Right renal cortex interstitium (tissue), 3 donors: ENCODE measurements at places on chromosomes 5 and 9.

- DNase-seq, result no peak
Measured at GRCh38 chr5:131532031-131532640, 102.9 kb downstream of the RAPGEF6 start.

GRCh38 chr5:43609752-43610151 lies 6.8 kb downstream of the NNT start:
- DNase-seq, result no peak

DNA sequence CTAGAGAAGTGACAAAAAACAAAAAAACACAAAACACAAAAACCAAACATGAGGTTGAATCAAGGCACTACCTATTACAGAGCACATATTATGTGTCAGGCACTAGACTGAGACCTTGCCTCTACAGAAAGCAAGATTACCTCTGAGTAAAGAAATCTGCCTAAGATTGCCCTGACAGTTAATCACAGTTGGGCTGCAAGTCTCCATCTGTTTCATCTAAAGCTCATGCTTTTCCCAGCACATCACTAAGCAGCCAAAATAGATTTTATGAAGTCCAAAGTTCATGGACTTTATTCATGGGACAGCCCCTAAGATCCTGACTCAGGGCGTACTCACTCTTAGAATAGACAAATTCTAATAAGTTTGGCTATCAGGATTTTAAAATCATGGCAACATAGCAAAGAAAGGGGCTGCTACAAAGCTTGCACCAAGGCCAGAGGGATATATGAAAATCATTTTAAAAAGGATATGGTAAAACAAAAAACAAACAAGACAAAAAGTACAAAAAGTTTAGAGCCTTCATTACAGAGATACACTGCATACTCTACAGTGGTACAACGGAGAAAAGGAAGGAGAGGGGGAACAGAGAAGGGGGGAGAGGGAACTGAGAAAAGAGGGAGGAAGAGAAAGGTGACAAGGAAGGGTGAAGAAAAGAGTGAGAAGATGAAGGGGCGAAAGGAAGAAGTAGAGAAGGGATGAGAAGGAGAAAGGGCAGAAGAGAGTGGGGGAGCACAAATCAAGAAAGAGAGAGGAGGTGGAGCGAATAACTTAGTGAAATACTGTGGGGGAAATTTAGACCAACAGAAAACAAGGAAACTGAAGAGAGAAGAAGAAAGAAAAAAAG lies 58.2 kb downstream of the RICTOR start:
- DNase-seq, result no peak

DNA sequence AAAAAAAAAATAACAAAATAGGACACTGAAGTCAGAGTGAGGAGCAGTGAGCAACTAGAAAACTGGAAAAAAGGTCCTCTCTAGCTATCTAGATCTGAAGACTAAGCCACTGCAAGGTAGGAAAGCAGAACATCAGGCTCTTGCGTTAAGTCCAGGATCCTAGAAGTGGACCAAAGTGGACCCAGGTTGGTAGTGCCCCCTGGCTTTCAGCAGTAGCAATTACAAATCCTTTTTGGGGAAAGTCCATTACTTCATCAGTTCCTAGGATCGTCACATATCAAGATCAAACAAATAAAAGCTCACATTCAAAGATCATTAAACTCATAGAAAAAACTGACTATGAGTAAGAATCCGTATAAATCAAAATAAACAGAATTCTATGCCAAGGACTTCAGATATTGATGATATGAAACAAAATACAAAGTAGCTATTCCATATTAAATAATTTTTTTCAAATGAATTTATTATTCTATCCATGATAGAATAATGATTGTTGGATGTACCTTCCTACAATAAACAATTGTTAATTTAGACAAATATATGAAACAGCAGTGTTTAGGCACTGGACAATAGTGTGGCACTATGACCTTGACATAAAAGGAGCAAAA lies 6.5 kb upstream of the RICTOR start:
- no peak for DNase-seq

GRCh38 chr5:34062419-34062818 lies 19.4 kb upstream of the C1QTNF3 start:
- no peak for DNase-seq

DNA sequence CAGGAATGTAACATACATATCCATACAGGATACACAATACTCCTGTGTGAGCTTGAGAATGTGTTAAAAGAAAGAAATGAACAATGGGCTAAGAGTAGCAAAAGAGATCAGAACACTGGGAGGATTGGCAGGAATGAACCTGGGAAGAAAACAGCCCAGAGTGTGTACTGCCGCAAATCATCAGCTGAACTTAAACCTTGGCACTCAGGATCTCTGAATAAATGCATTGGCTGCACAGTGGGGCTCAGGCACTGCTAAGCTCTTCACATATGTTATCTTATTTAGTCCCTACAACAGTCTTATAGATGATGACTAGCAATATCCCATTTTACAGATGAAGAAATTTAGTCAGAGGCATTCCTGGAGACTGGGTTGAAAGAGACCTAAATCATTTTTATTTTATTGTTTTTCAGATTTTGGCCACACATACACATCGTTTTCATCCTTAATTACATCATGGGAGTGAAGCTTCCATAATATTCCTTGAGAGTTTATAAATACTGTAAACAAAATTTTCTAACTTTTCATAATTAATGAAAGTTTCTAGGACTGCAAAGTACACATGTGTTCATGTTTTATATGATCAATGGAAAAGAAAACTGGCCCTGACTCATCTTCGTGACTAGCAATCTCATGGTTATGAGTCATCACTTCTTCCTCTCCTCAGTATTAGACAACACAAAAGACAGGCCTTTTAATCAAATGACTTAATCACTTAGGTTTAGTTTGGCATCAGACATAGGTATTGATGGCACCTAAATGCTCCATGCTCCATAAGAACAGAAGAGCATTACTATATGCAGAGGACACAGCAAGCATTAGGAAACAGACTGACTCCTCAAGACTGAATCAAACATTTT lies 59.2 kb downstream of the CDH18 start:
- DNase-seq, result no peak
